ENCODE measurements at places on chromosomes 7 and 10. TPM values are rescaled to one million over a fixed set of nuclear protein-coding genes. Genes with fewer than 3 reads are reported as not detected.

Gene RTKN2
- polyA plus RNA-seq, result 4.5 TPM

GRCh38 chr10:71253981-71254818 is 41.8 kb downstream of the UNC5B start:
- no peak for DNase-seq

Gene JAKMIP3
- 0.57 TPM for polyA plus RNA-seq

Gene C10orf71
- 36.6 TPM for polyA plus RNA-seq

DNA sequence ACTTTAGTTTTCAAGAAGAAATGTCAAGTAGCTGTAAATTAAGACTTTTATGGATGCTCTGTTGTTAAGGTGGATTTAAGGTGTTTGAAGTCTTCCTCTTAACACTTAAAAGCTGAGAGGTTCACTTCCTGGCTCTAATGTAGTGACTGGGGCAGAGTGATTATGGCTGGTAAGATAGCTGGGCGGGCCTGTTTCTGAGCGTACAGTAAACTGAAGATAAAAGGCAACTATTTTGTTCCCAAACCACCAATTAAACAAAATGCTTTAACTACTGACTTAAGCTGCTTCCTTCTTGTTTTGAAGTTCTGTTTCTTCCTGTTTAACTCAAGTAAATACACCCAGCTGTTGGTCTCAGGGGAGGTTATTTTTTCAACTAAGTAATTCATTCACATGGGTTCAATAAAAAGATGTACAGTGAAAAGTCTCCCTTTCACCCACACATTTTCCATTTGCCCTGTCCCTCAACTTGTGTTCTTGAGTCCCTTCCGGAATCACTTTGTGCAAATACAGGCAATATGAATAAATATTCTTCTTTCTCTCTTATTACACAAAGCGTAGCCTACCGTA is 19.3 kb downstream of the VWA2 start:
- no peak for DNase-seq

Gene LUC7L2
- polyA plus RNA-seq, result 64.6 TPM
